Heart right ventricle (tissue), 16 donors: ENCODE measurements at places on chromosomes 2 and 18. TPM values are rescaled to one million over a fixed set of nuclear protein-coding genes. Genes with fewer than 3 reads are reported as not detected.
A peak's percentile ranks its signal among the peaks of the same experiment; 100 is the strongest.

Gene ALK
- total RNA-seq, result not detected

GRCh38 chr2:113178891-113179290 is 5.1 kb downstream of the PSD4 start:
- no peak for DNase-seq

Gene DCDC2C
- not detected for total RNA-seq

- no peak for DNase-seq
These were observed 7.1 kb upstream of the GRHL1 start for GRCh38 chr2:9944330-9944758.

Gene ACOXL
- not detected for total RNA-seq

- DNase-seq, result no peak
These were observed 118.8 kb downstream of the CTIF start for GRCh38 chr18:48657447-48658120.

- DNase-seq, result no peak
These were observed 2.4 kb upstream of the GMPPA start for GRCh38 chr2:219496247-219496824.

DNA sequence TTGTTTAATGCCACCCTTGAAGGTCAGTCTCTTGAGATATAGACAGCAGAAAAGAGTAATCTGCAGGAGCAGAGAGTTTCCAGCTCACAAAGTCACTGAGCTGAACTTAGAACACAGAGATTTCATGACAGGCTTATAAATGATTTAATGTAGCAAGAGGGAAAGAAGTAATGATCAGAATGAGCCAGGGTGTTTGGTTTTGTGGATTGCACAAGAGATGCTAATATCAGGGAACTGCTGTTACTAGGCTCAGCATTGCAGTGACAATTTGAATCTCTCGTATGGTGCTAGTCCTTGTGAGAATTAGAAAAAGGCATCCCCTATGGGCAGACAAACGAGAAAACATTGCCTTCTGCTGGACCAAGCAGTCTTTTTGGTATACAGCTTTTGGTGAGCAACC is 61.7 kb upstream of the ITGB6 start:
- DNase-seq, result no peak

DNA sequence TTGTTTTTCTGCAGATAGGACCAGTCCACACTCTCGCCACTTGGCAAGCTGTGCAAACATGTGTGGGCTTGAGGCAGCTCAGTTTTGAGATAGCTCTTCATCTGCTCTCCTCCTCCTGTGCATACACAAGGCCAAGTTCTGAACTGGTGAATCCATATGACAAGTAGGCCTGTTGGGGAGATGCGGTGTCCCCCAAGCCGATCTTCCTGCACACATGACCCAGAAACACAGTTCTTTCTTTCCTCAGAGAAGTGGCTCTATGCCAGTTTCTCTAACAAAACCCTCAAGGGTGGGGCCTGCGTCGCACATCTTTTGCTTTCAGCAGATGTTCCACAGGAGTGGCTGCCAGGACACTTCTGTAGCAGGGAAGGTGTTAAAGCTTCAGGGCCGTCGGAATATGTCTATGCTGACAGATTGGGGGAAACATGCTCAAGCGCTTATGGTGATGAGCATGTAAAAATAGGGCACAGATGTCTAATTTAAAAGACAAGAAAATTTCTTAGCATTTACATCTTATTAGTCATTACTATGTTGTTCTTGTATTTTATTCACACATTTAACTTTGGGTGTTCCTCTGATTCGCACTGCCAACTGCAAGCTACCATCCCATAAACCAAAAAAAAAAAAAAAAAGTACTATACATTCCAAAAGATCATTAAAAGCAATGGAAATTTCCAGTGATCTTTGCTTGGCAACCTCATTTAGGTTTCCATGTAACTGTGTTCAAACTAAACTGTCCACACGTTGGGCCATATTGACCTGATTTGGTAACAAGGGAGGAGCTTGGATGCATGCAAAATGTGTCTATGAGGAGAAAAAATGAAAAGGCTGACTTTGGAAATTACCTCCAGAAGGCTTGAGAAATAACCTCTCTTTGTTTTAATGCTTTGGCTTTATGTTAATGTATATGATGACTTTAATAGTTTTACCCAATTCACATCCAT is 1055.5 kb upstream of the KLHL29 start:
- peak; percentile 4 for DNase-seq

Gene LOXHD1
- 1.5 TPM for total RNA-seq

DNA sequence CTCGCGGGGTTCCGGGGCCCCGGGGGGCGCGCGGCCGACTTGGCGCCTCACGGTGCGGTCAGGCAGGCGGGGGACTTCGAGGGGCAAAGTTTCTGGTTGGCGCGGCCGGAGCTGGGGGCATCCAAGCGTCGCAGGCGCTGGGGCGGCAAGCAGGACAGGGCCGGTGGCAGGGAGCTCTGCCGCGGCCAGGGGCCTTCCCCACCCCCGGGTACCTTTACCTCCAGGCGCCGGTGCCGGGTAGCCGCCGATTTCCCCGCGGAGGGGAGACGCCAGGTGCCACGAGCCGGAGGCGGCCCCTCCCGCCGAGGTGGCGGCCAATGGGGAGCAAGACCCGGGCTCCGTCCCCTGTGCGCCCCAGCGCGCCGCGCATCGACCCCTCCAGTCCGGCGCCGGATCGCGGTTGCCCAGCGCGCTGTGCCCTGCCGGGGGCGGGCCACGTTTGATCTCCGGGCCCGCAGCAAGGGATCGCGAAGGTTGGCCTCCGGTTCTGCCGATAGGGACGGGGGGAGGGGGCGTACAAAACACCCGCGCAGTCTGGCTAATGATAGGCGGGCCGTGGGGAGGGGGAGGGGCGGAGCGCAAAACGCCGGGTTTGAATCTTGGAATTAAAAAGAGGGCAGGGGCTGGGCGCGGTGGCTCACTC is at the start of gene ST8SIA5:
Gene ST8SIA5 (minus strand): TSS at position 495 of the 643 bp plus-strand sequence. CDS start 545 bp downstream, outside the sequence.
- no peak for DNase-seq

DNA sequence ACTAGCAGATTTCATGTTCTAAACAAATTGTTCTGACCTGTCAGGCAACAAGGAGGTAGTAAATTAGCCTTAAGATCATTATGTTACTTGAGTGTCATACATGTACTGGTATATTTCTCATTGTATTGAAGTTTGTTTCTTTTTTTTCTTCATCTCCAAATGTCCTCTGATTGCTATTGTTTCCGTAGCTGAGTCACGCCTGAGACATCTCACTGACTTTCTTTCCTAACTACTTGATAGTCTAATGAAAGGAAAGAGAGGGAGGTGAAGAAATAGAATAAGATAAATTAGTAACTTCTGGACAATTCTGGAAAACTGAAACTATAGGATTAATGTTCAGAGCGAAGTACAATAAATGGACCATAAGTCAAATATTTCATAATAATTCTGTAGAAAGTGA is 1049.9 kb downstream of the TSN start:
- DNase-seq, result no peak

Gene IL37
- total RNA-seq, result not detected

Gene ABHD1
- total RNA-seq, result 2.3 TPM

- no peak for DNase-seq
These were observed 57.6 kb downstream of the RPL37A start for GRCh38 chr2:216556202-216556601.

DNA sequence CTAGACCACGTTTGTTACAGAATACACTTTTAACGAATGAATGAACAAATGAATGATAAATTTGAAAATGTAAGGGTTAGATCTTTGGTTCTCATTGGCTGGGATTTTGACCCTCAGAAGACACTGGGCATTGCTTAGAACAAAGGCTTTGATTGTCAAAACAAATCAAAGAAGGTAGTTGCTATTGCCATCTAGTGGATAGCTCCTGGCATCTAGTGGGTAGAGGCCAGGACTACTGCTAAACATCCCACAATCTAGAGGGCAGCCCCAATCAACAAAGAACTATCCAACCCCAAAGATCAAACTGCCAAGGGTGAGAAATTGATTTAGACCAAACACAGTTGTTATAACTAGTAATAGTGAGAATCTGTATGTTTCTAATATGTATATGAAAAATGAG is 552.3 kb downstream of the KCNJ3 start:
- no peak for DNase-seq

GRCh38 chr18:23703057-23703986 is 14.1 kb downstream of the LAMA3 start:
- DNase-seq, result no peak

DNA sequence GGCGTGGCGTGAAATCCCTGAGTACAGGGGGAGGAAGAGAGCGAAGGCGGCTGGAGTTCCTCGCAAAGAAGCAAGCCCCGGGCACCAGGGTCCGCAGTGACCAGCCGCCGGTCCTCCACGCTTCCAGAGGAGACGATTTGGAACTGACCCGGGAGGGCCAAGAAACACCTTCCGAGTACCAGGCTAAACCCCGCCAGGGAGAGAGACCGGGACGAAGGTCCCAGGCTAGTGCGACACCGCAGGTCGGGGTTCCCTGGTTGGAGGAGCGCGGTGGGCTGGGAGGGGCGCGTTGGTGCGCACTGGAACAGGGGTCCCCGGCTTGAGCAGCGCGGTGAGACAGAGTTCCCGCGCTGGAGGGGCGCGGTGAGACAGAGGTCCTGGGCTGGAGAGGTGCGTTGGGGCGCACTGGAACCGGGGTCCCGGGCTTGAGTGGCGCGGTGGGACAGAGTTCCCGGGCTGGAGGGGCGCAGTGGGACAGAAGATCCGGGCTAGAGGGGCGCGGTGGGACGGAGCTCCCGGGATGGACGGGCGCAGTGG is 901 bp downstream of the WDFY1 start:
- DNase-seq, result peak; percentile 22

Gene SERPINB11
- not detected for total RNA-seq

Gene MRO
- total RNA-seq, result 1.4 TPM

- peak; percentile 22 for DNase-seq
These were observed 61.0 kb downstream of the CRIM1 start for GRCh38 chr2:36416370-36417165.

GRCh38 chr2:225027061-225027762 is 15.1 kb downstream of the DOCK10 start:
- DNase-seq, result no peak

- no peak for DNase-seq
These were observed 58.9 kb downstream of the TET3 start for GRCh38 chr2:74043345-74044329.

DNA sequence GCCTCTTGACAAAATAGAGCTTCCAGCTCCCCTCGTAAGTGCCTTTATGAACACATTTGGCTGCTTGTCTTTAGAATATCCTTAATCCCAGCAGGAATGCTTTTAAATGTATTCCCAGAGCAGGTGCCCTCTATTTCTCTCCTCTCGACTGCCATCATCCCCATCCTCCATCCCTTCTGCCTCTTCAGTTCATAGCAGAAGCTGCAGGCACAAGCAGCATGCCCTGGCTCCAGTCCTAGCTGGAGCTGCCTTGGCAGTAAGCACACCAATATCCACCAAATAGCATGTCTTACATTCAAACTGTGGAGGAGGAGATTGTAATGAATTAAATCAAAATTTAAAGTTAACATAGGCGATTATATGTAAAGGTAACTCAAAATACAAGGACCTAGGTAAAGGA is 891.3 kb upstream of the SLC39A10 start:
- no peak for DNase-seq

DNA sequence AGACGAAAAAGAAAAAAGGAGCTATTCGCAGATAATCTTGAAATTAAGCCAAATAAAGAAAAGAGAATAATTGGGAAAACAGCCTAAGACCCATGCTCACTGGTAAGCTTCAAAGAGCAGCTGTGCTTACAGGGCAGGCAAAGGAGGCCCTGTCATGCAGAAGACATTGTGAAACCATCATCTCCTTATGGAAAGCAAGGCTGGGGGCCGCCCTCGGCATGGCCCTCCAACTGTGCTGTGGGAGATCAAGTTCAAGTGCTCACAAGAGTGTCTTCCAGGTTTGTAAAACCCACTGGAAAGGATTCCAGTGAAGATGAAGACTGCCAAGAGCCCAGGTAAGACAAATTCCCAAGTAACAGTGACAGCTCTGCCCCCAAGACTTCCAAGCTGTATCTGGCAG is 32.2 kb downstream of the ACVR1 start:
- no peak for DNase-seq

- peak; percentile 24 for DNase-seq
These were observed 5.4 kb upstream of the RNF181 start for GRCh38 chr2:85589982-85590791.

DNA sequence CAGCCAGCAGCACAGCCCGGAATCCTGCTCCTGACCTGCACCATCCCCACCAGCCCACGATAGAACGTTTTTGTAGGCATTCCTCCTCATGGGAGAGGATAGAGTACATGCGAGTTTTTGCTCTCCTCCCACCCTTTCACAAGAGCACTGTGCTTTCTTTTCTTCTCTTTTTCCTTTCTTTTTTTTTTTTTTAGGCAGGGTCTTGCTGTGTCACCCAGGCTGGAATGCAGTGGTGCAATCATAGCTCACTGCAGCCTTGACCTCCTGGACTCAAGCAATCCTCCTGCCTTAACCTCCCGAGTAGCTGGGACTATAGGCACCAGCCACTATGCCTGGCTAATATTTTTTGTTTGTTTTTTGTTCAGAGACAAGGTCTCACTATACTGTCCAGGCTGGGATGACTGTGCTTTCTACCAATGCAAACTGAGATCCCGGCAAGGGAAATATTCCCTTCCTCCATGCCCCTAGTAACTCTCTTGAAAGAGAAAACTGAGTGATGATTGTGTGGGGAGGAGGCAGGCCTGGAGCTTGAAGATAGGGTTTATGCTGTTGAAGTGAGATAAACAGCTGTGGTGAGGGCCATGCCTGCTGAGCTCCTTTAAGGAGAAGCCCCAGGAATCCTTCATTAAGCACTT is 82.6 kb upstream of the TXNDC2 start:
- no peak for DNase-seq

DNA sequence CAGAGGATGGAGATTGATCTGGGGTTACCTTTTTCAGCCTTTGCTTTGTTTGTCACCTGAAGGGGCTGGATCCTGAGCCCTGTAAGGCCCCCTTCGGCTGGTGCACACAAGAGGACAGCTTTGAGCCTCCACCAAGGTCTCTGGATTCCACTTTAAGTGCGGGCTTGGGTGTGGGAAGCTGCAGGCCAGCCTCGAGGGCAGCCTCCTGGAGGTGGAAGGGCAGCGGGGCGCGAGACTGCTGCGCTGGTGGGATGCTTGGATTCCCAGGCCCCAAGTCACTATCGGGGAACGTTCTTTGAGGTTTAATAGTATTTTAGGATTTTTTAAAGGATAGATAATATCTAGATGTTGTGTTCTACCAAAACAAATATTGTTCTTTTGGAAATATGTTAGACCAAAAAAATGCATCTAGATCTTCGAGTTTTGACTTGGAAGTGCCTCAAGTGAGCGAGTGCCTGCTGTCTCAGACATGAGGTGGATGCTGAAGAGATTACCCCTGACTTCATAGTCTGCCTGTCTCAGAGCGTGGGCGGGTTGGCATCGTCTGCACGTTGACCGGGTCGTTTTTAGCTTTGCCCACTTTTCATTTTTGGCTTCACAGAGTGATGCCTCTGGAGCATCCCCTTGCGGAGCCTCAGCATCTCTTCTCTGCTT is 113.8 kb downstream of the AGAP1 start:
- no peak for DNase-seq
